ENCODE measurements at places on chromosomes 3 and 15.

- no peak for ATAC-seq
Observed at GRCh38 chr3:9026320-9027045, 63.2 kb upstream of the RAD18 start.

DNA sequence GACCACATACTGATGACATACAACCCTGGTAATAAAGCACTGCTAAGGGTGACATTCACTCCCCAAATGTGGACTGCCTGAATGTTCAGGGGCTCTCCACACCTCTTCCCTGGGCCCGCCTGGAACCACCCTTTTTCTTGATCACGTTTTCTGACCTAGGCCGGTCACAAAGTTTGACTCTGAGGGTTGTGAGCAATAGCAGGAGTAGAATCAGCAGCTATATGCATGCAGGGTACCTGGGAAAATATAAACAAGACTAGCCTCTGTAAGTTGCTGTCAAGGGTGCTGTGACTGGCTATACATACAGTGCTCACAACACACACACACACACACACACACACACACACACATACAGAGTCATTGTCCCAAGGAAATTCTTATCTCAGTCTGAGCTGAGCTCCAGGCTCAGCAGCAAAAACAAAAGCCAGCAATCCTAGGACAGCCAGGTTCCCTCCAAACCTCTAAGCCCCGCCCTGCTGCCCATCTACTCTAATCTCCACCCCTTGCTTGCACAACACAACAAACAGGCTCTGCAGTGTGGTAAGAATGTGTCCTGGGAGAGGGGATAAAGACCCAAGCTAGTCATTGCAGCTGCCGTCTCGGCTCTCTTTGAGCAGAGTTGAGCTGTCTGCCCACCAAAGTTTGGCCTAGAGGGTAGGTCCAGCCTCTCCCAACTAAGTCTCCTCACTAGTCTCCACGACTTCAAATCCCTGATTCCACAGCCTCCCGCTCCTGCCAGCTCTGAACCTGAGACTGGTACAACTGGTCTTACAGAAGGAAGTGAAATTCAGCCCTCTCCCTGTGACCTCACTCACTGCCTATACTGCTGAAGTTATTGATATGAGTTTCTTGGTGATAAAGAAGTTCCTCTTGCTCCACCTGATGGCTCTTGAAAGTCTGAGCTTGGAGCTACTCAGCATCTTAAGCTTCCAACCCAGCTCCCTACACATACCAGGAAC, 2.2 kb downstream of the BMF start:
- no peak for ATAC-seq

GRCh38 chr3:149273096-149273751, 51.6 kb upstream of the CP start:
- peak; percentile 95 for ATAC-seq

DNA sequence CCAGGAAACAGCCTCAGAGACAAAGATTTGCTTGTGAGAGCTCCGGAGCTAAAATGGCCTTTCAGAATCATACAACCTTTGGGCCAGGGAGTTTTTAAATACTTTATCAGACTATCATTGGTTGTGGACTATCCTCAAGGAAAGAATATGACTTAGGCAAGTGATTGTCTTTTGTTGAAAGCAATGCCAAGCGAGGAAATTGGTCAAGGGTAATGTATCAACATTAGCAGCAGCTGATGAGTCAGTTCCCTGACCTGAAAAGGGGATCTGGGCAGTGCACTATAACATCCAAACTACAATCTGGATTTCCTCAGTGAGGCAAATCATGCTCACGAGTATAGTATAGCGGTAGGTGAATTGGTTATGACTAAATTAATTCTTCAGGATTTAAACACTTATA, 303.6 kb downstream of the LSAMP start:
- peak; percentile 53 for ATAC-seq

- no peak for ATAC-seq
Observed at GRCh38 chr3:127016461-127016860, 33.5 kb downstream of the PLXNA1 start.

- peak; percentile 35 for ATAC-seq
Observed at GRCh38 chr15:87287156-87287555, 969.4 kb downstream of the NTRK3 start.
